ENCODE measurements at places on chromosomes 5 and 9. TPM values are rescaled to one million over a fixed set of nuclear protein-coding genes. Genes with fewer than 3 reads are reported as not detected.
A peak's percentile ranks its signal among the peaks of the same experiment; 100 is the strongest.

DNA sequence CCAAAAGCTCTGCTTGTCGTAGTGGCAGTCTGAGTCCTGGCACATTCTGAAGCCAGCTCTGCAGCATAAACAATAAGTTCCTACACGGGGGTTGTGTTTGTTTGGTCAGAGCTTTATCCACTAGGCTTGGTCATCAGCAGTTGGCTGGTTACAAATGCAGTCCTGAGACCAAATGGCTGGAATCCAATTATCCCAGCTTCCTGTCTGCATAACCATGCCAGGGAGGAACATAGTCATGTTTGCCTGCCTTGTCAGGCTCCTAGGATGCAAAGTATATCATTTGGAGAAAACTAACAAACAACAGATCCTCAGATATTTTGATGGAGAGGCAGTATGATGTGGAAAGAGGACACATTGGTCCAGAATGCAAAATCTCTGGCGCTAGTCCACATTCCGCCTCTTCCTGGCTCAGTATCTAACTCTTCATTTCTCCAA, 85.8 kb downstream of the FBXO38 start:
- DNase-seq = no peak

ABL1 gene
- total RNA-seq = 139 TPM

DNA sequence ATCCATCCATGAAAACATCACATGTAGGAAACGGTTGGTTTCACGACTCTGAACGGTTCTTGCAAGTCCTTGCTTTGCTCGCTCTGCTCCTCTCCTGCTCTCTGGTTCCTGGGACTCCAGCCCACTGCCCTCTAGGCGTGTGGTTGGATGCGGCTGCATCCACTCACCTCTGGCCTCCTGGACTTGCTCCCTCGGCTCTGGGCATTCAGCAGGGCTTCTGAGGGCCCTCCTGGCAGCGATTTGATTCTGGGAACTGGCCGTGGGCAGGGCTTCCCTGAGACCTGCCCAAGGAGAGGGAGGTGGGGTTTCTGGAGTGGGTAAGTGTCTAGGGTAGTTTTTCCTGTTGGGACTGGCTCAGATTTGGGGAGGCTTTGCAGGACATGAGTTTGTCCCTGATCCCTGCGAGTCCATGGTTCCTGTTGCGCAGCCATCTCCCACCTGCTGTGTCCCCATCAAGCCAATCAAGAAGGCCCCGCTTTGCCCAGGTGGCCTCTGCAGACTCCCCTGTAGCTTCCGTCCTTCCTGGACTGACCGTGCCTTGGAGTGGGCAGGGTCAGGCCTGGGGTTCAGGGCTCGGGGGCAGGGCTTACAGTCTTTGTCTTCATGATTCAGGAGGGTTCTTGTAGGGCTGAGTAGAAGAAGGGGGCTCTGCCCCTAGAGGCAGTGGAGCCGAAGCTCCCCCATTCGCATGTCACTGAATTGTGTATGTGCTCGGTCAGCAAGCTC, 192.3 kb downstream of the CACNA1B start:
- DNase-seq = no peak

LCP2 gene
- 6.8 TPM for total RNA-seq

- DNase-seq = no peak
These were observed at the start of gene AHRR for GRCh38 chr5:321230-321725. AHRR (plus strand) TSS chr5:321714; CDS start chr5:343903, 22,189 bp downstream.

DNA sequence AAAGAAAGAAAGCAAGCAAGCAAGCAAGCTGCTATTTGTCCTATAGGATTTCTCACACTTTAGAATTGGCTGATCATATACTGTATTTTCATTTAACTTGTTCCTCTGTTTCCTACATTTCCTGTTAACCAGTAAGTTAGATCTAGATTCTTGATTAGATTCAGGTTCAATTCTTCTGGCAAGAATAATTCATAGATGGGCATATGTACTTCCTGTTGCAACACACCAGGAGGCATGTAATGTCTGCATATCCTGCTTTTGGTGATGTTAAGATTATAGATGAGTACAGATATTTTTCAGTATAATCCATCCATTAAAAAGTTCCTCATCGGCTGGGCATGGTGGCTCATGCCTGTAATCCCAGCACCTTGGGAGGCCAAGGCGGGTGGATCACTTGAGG, 10.8 kb upstream of the KIF27 start:
- no peak for DNase-seq

DNA sequence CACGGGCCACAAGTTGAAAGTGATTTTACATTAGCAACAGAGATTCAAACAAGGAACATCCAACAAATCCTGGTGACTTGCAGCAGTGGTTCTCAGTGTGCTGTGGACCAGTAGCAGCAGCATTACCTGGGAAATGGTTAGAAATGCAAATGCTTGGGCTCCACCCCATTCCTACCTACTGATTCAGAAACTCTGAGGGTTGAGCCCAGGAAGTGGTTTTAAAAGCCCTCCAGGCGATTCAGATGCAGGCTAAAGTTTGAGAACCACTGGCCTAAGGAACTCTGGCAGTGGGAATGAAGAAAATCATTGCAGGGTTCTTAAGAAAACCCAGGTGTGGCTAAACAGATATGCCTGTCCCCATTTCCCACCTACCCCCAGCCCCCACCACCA, 398.8 kb downstream of the ENC1 start:
- no peak for DNase-seq

GRCh38 chr9:71647094-71647591, 121.2 kb downstream of the CEMIP2 start:
- DNase-seq = peak; percentile 91

DNA sequence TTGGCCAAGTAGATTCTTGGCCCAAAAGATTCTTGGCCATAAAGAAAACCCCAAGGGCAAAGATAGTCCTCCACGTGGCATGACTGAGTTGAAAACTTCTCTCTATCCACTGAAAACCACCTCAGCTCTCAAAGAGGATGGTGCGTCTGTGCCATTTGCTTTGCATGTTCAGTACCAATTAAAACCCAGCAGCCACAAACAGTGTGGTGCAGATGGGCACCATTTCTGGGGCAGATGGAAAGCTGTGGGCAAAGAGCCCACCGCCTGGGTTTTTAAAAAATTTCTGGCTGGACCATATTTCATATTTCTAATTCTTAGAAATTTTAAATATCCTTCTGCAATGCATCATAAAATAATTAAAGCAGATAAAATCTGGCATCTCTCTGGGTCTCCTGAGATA, 84.5 kb upstream of the PUM3 start:
- DNase-seq = no peak

DNA sequence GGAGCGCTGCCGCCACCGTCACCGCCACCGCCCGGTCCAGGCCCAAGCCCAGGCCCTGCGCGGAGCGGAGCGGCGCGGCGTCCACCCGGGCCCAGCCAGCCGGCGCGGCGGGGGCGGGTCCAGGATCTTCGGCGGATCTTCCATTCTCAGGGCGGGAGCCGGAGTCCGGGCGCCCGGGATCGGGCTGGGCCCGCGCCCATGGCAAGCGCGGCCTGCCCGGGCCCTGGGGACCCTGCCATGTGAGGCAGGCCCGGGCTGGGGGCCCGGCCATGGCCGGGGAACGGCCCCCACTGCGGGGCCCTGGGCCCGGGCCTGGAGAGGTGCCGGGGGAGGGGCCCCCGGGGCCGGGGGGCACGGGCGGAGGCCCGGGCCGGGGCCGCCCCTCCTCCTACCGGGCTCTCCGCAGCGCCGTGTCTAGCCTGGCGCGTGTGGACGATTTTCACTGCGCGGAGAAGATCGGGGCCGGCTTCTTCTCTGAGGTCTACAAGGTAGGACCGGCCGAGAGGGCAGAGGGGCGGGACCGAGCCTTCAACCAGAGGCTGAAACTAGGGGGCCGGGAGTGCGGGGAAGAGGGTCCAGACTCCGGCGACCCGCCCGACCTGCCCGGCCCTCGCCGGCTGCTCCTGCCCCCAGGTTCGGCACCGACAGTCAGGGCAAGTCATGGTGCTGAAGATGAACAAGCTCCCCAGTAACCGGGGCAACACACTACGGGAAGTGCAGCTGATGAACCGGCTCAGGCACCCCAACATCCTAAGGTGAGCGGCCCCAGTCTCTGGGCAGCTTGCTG, 482 bp downstream of the TESK1 start:
- no peak for DNase-seq

DNA sequence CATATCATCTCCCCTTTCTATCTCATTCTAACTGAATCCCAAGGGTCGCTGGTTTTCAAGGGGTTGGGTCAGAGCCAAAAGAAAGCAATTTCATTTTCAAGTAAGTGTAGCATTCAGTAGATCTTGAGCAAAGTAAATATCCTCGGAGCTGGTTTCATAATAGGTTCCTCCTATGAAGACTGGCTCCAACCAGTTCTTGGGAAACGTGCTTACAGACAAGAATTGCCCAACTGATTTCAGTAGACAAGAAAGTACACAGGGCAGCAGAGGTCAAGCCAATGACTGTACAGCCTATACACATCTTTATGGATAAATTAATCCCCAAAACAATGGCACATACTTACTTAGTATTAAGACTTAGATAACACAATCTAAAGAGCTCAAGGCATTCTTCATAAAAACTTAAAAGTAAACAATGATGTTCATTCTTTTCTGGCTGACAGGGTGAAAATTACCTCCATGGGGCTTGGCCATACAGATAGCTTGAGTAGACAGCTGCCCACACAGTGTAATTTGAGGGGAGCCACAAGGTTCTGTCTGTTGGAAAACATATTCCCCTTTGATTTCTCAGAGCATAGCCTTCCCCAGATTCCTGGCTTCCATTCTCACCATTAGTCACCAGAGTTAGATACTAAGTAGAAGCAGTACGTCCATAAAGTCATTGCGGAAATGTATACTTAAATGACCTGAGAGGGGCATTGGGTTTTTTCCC, 163.9 kb downstream of the ARRDC3 start:
- no peak for DNase-seq

PPP3R2 gene
- total RNA-seq = not detected

DNA sequence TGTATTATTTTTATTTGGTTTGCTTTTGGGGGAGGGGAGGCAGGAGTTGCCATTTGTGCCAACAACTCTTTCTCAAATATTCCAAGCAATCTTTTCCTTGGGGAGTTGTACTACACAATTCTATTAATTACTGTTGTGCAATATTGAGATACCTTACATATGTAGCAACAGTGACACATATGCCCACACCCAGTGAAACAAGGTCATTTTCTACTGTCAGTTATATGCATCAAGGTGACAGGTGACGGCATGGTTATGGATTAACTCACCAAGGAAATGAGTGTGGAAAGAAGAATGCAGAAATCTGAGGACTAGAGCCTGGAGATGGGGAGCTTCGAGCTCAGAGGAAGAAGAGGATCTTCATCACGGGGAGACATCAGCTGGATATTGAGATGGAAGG, 17.9 kb upstream of the MSMP start:
- DNase-seq = no peak

PTGS1 gene
- total RNA-seq = 76.9 TPM

DNA sequence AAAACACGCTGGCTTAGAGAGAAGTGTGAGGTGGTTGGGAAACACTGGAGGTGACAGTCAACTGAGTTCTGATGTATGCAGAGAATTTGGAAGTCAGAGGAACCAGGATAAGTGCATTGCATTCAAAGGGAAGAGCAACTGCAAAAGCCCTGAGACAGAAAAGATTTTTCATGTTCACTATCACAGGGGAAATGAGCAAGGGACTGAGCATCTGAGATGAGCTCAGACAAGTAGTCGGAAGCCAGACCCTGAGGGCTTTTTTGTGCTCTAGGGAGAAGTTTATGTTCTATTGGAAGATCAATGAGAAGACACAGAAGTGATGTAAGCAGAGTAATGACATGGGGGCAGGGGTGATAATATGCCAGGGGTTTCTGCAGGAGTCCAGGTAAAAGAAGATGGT, 97.5 kb downstream of the HTR4 start:
- DNase-seq = no peak

DNA sequence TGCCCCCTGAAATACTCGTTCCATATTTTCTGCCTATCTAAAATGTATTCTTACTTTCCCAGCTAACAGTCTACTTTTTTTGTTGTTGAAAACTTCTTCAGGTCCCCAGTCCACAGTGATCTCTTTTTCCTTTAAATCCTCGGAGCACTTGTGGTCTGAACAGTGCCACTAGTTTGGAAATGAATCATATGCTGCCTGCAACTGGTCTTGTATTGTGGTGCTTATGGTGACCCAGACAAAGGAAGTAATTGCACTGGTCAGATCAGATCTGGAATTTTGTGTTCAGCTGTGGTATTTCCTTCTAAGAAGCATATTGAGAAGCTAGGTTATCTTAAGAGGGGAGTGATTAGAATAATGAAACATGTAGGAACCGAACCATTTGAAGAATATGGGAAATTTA, 2.9 kb downstream of the UNC13B start:
- DNase-seq = no peak

DNA sequence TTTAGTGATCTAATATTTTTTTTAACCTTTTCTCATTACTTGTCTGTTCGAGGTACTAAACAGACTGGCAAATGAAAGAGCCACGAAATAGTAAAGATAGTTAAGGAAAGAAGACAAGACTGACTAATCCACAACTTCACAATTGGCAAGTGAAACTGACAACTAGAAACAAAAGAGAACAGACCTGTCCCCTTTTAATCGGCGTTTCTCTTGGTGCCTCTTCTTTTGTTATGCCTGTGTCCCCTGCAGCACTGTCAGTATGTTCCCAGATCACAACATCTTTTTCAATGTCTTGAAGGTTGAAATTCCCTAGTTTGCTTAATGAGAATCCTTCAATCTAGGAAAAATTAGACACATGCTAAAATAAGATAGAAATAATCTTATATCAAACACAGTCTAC, 26.1 kb downstream of the TUT7 start:
- no peak for DNase-seq

C7 gene
- 713 TPM for total RNA-seq

DNA sequence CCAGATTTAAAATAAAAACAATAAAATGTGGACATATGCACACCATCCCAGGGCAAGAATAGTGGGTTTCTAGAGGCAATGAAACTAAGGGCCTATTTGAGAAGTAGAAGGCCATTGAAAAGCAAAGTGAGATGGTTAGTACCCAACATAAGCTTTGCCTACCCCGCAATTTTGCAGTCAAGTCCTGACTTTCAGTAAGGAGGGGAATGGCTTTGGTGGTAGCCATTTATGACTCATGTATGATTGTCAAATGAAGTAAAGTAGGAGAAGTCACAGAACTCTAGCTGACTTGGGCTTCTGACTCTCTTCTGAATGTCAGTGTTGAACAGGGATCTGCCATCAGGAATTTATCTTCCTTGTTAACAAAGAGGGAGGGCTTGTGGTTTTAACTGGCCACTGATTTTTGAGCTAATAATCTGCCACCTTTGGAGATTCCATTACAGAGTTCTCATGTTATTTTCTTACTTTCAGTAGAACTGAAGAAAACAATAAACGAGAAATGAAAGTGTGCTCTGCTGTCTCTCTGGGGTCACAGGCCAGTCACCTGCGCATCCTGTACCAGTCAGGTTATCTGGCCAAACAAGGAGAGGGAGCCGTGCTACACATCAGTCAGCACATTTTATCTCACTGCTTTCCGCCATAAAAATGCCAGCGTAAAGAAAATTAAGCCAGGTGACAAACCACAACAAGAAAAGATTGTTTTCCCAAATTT, 14.3 kb upstream of the SNCAIP start:
- no peak for DNase-seq

DNA sequence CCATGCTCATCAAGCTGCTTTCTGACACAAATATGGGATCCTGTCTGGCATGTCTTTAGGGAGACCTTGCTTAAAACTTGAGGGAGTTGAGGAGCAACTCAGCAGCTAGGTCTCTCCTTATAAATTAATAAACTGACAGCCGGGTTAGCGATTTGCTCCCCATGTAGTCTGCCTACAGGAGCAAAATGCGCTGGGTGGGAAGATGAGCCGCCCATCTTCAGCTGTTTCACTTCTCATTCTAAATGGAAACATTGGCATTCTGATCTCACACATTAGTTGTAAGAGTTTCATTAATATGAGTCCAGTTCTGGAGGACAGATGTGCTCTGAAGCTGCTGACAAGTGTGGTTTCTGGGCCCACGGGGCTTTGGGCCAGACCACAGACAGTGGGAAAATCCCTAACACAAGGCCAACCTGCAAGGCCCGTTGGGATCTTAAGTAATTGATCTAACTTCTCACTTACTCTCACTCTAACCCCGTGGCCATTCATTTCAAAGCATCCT, 197.0 kb downstream of the MCTP1 start:
- no peak for DNase-seq

Measured in esophagus muscularis mucosa (tissue), 4 donors.